Sciatic nerve (tissue), 2 donors: ENCODE measurements at places on chromosomes 4 and X. TPM values are rescaled to one million over a fixed set of nuclear protein-coding genes. Genes with fewer than 3 reads are reported as not detected.

IL15 gene
- total RNA-seq = 11.5 TPM

- DNase-seq = no peak
These were observed 2.3 kb downstream of the F9 start for GRCh38 chrX:139532834-139533233.

TXK gene
- 3.9 TPM for total RNA-seq

GRCh38 chr4:102429553-102429952 lies 71.6 kb upstream of the NFKB1 start:
- no peak for DNase-seq

DNA sequence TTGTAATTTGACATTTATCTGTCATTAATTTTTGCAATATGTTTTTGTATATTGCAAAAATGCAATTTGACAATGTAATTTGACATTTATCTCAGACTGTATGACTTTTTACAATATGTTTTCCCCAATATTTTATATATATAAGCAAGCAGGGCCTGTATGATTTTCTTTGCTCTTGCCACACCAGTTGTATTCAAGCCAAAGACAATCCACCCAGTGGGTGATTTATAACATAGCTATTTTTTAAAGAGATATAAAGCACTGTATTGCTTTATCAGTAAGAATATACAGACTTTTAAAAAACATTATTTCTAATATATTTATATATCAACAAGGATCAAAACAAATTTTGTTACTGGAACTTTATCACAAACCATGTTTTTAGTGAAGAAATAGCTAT lies 47.3 kb downstream of the SLIT2 start:
- no peak for DNase-seq

GRCh38 chr4:119559044-119559647 lies 69.5 kb downstream of the PDE5A start:
- no peak for DNase-seq

- no peak for DNase-seq
These were observed 111.1 kb downstream of the SH3RF1 start for GRCh38 chr4:169159624-169160171.

DNA sequence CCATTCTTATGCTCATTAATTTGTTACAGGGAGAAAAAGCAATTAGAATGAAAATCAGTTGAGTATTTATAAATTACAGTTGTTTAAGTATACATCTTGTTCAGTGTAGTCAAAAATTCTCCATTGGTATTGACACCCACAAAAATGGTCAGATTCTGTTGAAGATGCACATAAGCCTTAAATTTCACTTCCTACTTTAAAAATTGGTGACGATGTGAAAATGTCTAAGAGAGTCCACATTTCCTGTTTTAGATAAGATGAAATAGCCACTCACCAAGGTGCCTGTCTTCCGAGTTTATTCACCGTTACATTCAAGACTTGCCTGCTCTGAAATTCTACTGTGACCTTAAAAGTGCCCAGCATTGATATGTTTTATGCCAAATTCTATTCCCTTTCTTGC lies 93.6 kb downstream of the GPR143 start:
- no peak for DNase-seq

DNA sequence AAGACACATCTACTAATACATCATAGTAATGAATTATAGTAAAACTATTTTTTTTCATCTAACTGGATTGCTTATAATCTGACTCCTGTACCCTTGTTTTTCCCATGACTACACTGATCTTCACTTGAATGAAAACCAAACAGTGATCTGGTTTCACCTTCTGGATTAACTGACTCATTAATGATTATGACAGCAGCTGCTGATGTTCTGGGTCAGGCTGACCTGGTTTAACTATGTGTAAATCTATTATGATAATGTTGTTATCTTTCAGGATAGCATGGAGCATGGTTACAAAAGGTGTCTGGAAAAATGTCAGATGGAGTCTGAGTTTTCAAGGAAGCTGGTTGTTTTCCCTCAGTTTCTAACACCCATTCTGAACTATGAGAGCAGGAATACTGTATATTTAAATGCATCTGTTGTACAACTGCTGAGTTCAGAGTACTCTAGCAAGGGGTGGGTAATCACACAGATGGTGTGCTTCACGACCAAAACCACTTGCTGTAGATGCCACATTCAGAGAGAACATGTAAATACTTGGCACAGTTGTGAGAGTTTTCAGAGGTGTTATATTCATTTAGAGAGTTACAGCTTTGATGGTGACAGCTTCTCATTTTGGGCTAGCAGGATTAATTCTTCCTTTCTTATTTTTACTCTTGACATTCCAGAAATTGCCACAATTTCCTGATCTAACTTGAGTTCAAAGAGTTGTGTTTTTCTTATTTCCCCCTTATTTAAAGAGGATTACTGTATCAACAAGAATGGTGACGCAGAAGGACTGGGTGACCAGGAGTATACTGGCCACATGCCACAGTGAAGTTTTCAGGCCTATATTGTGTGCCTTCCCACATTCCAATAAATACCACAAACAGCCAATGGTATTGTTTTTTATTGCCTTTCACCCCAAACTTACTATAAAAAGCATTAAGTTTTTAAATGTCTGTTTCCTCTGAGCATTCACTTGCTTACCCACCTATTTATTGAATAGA lies 249.7 kb upstream of the TET2 start:
- DNase-seq = no peak

DNA sequence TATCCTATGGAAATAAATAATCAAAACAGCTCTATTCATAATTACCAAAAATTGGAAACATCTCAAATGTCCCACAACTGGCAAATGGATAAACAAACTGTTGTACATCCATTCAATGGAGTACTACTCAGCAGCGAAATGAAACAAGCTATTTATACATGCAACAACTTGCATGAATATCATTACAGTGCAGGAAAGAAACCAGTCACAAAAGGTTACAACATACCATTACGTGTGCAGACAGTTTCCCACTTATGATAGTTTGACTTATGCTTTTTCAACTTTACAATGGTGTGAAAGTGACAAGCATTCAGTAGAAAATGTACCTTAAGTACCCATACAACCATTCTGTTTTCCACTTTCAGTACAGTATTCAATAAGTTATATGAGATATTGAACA lies 82.3 kb downstream of the NEK1 start:
- DNase-seq = no peak

DNA sequence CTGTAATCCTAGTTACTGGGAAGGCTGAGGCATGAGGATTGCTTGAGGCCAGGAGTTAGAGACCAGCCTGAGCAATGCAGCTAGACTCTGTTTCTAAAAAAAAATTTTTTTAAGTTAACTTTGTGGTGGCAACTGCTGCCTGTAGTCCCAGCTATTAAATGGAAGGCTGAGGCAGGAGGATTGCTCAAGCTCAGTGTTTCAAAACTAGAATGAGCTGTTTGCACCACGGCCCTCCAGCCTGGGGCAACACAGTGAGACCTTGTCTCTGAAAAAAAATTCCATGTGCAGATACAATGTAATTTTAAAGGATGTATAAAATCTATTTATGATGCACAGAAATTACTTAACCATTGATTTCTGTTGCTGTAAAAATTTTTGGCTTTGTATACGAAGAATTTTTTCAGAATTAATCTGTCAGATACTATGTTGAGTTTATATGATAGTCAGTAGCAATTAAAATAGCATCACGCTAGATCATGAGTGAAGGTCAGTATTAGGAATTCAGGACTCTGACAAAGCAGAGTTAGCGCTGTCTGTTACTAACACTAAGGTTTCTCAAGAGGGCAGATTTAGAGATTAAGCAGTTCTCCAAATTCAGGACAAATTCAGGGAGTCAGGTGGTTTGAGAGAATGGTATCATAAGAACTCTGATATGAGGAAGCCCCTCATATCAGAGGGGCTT lies 8.3 kb upstream of the AGA start:
- no peak for DNase-seq

VCX3A gene
- total RNA-seq = not detected

DNA sequence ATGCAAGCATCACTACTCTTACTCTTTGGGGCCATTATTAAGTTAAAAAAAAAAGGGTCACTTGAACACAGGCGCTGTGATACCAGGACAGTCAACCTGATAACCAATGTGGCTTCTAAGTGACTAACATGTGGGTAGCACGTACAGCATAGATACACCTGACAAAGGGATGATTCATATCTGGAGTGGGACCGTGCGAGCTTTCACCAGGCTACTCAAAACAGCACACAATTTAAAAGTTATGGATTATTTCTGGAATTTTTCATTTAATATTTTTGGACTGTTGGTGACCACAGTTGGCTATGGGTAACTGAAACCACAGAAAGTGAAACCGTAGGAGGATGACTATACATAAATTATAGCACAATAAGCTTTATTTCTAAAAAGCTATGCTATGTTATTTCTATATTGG lies 113.8 kb upstream of the STIM2 start:
- no peak for DNase-seq

GRCh38 chr4:4780729-4781244 lies 78.7 kb upstream of the MSX1 start:
- no peak for DNase-seq

- DNase-seq = no peak
These were observed 148.9 kb downstream of the SOX3 start for GRCh38 chrX:140355922-140356321.

DNA sequence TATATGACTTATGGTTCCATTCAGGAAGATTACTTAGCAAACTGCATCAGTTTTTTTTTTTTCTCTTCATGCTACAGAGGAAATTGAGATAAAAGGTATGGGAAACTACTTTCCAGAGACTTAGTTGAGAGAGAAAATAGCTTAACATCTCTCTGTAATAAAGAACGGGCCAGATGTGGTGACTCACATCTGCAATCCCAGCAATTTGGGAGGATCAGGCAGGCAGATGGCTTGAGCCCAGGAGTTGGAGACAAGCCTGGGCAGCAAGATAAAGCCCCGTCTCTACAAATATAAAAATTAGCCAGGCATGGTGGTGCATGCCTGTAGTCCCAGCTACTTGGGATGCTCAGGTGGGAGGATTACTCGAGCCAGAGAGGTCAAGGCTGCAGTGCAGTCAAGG lies 271.2 kb upstream of the TENM3 start:
- DNase-seq = no peak

- DNase-seq = no peak
These were observed 57.2 kb upstream of the BEX4 start for GRCh38 chrX:103157496-103158316.

- no peak for DNase-seq
These were observed 219.0 kb upstream of the FGF13 start for GRCh38 chrX:138930583-138930945.

- no peak for DNase-seq
These were observed 44.9 kb downstream of the SH3RF1 start for GRCh38 chr4:169225812-169226211.

GRCh38 chr4:36173905-36174304 lies 70.4 kb downstream of the ARAP2 start:
- no peak for DNase-seq

EMCN gene
- 58.5 TPM for total RNA-seq

- no peak for DNase-seq
These were observed 47.9 kb downstream of the SOWAHB start for GRCh38 chr4:76850010-76850441.

DNA sequence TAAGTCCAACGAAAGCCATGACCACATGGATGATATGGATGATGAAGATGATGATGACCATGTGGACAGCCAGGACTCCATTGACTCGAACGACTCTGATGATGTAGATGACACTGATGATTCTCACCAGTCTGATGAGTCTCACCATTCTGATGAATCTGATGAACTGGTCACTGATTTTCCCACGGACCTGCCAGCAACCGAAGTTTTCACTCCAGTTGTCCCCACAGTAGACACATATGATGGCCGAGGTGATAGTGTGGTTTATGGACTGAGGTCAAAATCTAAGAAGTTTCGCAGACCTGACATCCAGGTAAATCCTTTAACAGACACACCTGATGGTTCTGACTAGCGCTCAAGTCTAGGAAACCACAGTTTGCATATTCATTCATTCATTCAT lies 6.0 kb downstream of the SPP1 start:
- no peak for DNase-seq

DNA sequence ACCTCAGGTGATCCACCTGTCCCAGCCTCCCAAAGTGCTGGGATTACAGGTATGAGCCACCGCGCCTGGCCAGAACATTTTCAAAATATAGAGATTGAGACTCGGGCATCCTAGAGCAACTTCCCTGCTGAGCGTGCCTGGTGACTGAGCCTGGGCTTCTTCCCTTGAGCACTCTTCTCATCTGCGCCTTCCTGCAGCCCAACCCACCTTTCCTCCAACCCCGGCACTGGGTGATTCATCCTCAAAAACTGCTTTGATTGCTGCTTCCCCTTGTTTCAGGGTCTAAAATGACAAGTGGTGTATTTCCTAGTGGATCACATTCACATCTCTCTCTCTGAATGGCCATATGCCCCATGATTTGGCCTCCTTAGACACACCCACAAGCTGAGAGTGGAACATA lies 37.8 kb downstream of the PHKA2 start:
- no peak for DNase-seq

DNA sequence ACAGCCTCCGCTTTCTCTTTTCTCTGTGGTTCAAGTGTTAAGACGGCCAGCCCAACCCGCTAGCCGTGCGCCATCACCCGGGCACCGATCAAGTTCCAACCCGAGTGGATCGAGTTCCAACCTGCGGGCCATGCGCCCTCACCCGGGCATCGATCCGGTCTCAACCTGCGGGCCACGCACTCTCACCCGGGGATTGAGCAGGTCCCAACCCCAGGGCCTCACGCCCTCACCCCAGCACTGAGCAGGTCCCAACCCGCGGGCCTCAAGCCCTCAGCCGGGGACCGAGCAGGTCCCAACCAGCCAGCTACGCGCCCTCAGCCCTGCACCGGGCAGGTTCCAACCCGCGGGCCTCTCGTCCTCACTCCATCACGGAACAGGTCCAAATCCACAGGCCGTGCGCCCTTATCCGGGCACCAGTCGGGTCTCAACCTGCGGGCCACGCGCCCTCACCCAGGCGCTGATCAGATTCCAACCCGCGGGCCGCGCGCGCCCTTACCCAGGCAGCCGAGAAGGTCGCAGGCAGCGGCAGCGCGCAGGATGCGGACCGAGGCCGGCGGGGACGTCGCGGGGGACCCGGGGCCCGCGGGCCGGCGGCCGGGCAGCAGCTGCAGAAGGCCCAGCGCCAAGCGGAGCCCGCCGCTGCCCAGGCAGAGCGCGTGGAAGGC lies 443 bp downstream of the GPR143 start:
- no peak for DNase-seq

DNA sequence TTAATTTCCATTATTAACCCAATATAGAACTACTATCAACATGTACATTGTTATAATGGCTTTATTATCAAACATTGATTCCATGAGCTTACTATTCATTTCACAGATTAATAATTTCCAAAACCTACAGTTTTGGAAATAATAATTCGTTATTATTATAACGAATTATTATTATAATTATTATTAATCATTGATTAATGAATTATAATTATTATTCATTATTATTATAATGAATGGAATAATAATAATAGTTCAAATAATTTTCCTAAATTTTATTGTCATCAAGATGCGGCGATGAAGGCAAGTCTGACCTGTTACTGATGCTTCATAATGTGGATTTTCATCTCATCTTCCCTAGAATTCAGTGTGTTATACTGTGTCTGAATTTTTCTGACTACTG lies 22.0 kb downstream of the CTSO start:
- no peak for DNase-seq

PRKG2 gene
- 3.2 TPM for total RNA-seq
